ENCODE measurements at places on chromosomes 16 and 17.

DNA sequence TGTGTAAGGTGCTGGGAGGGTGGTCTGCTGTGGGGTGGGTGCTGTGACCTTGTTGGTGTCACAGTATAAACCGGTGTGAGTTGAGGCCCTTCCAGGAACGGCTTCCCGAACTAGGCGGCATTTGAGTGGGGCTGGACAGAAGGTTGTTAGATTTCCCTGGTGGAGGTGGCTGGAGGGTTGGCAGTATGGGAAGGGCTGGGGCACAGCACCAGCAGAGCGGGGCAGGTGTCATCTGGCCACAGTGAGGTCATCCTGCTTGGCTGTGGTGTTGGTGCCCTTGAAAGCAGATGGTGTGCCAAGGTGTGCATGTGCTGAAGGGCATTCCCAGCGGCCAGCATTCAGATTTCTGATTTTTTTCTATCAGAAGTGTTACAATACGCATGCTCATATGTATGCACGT lies 28.1 kb downstream of the BANP start:
- DNase-seq: no peak

- DNase-seq: no peak
Observed at GRCh38 chr17:4205917-4206316, 57.9 kb downstream of the ANKFY1 start.

GRCh38 chr16:883340-883739 lies 82.8 kb upstream of the GNG13 start:
- DNase-seq: no peak

- no peak for DNase-seq
Observed at GRCh38 chr17:28071891-28072606, 29.6 kb downstream of the NLK start.

DNA sequence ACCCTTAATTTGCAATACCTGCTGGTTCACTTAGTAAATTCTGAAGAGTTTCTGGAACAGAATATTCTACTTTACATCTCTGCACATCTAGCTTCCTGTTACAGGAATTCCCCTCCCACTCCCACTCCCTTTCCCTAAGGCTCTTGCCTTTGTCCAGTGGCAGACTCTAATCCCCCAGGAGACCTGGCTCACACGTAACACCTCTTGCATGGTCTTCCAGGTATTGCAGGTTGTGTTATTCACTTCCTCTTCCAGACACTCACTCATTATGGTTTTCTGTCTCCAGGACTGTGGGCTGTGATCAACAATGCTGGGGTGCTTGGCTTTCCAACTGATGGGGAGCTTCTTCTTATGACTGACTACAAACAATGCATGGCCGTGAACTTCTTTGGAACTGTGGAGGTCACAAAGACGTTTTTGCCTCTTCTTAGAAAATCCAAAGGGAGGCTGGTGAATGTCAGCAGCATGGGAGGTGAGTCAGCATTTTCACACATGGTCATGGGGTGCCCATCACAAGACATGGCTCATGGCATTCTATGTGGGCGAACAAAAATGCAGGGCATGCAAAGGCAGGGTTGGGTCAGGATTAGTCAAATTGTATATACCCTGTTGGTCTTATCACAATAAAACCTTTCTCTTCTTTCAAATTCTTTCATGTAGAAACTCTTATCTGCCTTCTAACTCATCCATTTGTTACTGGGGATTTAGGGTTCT lies 35.8 kb downstream of the HSD17B2 start:
- no peak for DNase-seq

DNA sequence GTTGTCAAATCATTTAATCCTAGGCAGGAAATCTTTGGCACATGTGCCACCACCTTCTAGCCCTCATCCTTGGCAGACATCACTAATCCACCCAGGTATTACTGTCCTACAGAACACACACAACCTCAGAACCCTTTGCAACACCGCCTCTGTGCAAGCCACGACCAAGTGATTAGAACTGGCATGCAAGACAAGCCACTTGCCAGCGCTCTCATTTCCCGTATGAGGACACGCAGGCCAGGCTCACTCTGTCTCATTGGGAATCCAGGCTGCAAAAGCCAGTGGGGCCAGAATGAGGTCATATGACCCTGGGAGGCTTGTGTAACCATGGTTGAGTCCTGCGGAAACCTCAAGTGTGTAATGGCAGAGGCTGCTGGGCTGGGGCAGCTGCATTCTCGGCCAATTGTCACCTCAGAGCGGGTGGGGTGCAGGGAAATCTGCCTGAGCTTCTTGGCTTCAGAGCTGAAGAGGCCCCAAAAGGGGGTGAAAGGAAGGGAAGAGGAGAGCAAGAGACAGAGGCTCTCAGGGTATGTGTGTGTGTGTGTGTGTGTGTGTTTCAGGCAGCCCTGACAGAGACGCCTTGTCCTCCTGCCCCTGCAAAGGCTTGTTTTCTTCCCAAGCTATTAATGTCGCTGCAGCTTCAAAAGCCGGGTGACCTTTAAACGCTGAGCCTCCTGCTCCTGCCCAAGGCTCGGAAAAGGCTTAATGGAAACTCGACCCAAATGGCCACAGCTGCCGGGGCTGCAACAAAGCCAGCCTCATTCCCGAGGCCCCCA lies 43.2 kb upstream of the MRPS23 start:
- peak; percentile 53 for DNase-seq

- DNase-seq: no peak
Observed at GRCh38 chr16:87576171-87576570, 26.1 kb upstream of the JPH3 start.

- no peak for DNase-seq
Observed at GRCh38 chr17:76840884-76841775, 27.1 kb upstream of the MGAT5B start.

- peak; percentile 73 for DNase-seq
Observed at GRCh38 chr17:57552114-57552624, 192.9 kb downstream of the CCDC182 start.

Measured in glutamatergic neuron (in vitro differentiated cells).